Activated CD4-positive, alpha-beta memory T cell treated with anti-CD3 and anti-CD28 coated beads for 36 hours (primary cell): ENCODE measurements at places on chromosomes 16 and 17.
A peak's percentile ranks its signal among the peaks of the same experiment; 100 is the strongest.

GRCh38 chr16:12455287-12455798 is 348.3 kb downstream of the CPPED1 start:
- DNase-seq = peak; percentile 67

DNA sequence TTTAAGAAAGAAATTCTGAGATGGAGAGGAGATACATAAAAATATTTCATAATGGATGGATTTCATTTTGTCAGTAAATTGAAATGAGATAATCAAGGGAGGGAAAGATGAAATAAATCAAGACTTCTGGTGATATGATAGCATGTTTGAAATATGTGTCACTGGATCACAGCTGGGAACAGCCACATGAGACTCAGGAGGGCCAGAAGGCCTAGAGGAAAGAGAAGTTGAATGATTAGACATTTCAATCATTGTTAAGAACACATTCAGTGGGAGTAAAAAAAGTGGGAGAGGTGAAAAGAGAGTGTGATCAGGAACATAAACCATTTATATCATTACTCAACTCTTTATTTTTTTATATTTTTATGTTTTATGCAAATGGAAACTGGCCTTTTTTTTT is 933.4 kb downstream of the KCNJ2 start:
- DNase-seq = no peak

GRCh38 chr16:30092373-30093010 is 768 bp upstream of the TBX6 start:
- peak; percentile 90 for DNase-seq

DNA sequence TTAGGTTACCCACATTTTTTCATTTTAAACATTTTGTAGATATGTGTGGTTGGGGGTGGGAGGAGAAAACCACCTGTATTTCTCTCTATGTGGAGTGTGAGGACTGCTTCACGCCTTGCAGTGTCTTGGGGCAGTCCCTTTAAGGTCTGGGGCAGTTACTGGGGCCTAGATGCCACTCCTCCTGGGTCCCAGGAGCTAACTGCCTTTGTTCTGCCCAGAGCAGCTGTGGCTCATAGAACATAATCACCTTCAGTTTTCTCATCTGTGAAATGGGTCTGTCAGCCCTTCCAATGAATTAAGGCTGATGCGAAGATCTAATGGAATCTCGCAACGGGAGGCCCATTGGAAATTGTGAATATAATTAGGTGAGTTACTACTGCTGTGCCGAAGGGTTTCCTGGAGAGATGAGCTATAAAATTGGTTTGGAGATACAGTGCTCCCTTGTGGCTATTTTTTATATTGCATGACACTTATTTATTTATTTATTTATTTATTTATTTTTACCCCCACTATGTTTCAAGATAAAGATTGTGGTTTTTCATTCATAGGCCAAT is 22.9 kb downstream of the DHRS7C start:
- no peak for DNase-seq

- no peak for DNase-seq
Observed at GRCh38 chr17:73639322-73639721, 4.9 kb downstream of the SDK2 start.

DNA sequence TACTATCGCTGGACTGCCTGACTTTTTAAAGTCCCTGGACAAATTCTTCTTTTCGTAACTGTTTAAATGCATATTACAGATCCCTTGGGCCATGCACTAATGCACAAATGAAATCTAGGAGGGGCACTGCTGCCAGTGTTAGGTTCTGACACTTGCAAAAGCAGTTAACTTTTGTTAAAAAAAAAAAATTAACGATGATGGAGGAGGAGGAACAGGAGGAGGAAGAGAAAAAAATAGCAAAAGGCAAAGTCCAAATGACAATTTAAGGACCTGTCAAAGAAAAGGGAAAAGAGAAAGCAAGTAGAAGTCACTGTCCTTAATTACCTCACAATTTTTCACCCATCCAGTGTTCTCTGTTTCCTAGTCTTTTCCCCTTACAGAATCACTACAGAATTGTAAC is 97.8 kb upstream of the CORO6 start:
- DNase-seq = no peak

- no peak for DNase-seq
Observed at GRCh38 chr17:63675607-63676546, 24.0 kb downstream of the LIMD2 start.

- no peak for DNase-seq
Observed at GRCh38 chr16:24915576-24915975, 69.8 kb downstream of the SLC5A11 start.

DNA sequence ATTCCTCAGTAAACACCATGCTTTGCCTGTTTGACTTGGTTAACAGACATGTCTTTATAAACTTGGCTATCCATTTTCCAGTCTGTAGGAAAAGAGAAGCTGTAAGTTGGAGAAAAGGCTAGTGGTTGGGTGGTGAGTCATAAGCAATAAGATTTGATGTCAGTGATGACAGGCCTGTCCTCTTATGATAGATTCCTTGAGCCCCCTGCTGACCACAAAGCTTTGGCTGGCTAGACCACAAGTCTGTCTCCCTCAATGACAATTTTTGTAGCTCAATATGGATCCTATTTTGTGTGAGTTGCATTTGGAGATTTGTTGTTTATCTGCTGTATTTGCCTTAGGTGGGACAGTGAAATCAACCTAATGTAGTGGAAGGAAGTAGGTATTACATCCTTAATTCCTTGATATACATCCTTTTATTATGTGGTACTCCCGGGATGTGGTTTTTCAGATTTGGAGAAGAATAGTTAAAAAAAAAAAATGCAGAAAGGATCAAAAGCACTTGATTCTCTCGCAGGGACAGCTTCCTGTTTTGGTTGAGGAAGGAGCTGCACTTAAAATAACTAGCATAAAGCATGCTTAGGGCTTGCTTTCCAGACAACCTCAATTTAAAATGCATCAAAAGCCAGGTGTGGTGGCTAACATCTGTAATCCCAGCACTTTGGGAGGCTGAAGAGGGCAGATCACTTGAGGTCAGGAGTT is 67.4 kb downstream of the SIAH1 start:
- peak; percentile 51 for DNase-seq

GRCh38 chr17:65097110-65097509 is 40.1 kb upstream of the RGS9 start:
- DNase-seq = no peak

- DNase-seq = no peak
Observed at GRCh38 chr17:78821961-78822360, 18.7 kb downstream of the USP36 start.

- no peak for DNase-seq
Observed at GRCh38 chr17:46127524-46127923, 65.7 kb downstream of the KANSL1 start.

DNA sequence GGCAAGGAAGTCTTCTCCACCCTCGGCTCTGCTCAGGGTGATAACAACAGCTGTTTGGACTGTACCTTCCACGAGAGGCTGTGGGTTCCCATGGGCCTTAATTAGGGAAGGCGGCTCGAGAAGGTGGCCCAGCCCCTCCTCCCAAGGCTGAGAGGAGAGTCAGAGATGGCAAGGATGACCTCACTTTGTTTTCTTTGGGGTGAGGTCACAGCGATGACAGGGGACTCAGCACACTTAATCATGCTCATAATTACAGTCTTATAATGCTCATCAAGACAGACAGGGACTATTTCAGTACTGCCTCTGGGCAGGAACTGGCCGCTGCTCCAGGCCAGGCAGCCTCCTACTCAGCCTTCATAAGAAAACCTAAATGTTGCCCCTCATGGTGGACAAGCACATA is 19.7 kb downstream of the WFDC1 start:
- no peak for DNase-seq

DNA sequence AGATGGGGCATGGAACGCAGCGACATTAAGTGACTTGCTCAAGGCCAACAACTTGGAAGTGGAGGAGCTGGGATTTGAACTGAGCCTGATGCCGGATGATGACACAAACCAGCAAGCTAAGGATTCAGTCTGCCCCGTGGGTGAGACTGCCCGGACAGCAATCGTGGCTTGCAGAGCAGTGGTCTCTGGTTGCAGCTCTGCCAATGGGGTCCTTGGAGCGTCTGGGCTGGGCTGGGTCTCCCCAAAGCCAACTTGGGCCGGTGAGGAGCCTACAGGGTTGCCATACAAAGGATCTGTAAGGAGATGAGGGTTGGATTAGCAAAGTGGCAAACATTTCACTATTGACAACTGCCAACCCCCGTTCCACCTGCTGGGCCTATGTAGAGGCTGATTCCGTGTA is 2.6 kb upstream of the CRISPLD2 start:
- no peak for DNase-seq
